ENCODE measurements at places on chromosomes 12 and 14.
A peak's percentile ranks its signal among the peaks of the same experiment; 100 is the strongest.

- DNase-seq = no peak
Observed at GRCh38 chr14:74604911-74605310, 7.1 kb downstream of the LTBP2 start.

- no peak for DNase-seq
Observed at GRCh38 chr12:123041811-123042655, 61.6 kb downstream of the ARL6IP4 start.

DNA sequence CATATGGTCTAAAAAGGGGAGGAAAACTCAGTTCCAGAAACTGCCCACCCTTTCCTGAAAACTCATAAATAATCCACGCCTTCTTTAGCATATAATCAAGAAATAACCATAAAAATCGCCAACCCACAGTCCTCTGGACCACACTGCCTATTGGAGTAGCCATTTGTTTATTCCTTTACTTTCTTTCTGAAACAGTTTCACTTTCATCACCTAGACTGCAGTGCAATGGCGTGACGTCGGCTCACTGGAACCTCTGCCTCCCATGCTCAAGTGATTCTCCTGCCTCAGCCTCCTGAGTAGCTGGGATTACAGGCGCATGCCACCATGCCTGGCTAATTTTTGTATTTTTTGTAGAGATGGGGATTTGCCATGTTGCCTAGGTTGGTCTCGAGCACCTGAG is 44.2 kb downstream of the CLMN start:
- peak; percentile 35 for DNase-seq

DNA sequence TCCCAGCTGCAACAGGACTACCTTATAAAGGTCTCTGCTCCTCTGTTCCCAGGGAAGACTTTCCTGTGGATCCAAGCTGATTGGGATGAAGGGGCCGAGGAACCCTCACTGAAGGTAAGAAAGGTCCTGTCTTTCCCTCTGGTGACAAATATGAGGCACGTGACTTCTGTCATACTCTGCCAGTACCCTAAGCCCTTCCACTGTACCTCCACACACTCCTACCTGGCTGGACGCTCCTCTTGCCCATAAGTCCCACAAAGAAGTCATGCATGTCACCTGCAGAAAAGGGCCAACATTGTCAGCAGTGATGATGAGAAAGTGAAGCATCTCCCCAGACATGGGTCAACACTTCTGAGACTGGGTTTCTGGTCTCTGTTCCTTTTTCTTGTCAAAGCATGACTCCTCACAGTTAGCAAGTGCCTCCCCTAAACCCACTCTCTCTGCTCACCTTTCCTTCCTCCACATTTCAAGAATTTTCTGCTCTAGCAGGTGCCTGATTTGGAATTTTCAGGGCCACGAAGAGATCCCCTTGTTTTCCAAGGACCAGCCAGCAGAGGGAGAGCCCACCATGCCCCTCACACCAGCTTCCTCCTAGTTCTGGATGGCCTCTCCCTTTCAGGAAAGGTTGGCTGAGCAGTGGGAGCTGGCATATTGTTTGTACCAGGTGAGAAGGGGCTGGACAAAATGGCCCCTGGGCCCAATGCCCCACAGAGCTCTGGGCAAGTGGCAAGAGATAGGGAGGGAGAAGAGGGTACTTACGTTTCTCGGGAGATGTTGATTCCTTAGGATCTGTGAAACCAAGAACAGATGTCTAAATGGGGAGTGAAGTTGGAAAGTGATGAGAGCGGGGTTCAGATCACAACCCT is 3.5 kb downstream of the TAC3 start:
- no peak for DNase-seq

DNA sequence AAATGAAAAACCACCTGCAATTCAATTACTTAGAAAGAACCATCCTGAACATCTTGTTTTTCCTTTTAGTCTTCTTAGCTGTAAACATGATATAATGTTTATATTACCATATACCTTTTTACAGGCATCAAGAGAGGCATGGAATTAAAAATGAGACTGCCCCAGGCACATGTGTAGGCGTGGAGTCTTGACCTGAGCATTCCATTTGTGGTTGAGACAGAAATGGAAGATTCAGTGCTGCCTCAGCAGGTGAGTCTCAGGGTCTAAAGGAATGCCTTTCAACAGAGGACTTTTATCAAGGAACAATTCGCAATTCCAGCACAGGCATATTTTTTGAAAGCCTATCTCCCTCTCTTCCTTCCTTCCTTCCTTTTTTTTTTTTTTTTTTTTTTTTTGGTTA is 8.0 kb upstream of the NANOGNB start:
- DNase-seq = no peak

DNA sequence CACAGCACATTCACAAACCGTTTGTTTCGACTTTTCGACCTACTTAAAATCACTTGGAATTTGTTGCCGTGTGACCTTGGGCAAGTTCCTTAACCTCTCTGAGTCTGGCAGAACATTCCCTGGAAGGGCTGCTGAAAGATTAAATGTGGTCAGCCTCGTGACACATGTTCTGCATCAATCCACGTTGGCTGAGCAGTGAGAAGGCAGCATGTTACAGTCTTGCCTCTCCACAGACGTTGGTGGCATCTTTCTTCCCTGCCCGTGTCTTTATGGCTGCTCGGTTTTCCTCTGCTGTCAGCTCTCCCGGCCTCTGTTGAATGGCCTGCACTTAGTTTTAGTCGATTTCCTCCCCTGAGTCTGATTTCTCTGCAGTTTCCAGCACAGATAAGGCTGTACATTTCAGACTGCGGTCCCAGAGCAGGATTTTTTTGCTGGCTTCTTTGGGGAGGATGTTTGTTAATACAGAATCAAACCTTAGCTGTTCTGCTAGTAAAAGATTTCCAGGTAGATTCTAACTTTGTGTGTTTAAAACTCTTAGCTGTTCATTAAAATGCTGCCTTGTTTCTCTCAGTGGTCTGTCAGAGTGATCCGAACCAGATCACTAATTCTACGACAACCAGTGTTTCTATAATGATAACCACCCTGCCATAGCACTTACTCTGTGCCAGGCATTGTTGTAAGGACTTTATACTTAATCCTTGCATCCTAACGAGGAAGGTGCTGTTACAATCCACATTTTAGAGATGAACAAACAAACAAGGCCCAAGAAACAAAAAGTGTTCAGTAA is 217.1 kb downstream of the CHST11 start:
- DNase-seq = no peak

DNA sequence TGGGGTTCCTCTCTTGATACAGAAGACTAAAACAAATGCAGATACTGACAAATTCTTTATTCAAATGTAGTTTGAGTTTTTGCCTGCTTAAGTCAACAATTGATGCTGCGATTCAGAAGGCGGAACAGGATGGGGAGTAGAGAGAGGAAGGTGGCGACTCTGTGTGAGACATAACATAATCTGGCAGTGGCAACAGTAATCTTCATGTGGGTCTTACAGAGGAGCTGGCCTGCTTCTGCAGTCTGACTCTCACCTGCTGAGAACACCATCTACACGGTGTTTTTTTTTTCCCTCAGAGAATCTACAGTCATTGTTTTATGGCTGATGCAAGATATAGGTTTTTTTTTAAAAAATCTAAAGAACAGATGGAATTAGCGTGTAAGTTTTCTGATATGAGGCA is 10.1 kb downstream of the CCDC92 start:
- DNase-seq = no peak

- no peak for DNase-seq
Observed at GRCh38 chr12:22050078-22050477, 4.1 kb downstream of the CMAS start.

DNA sequence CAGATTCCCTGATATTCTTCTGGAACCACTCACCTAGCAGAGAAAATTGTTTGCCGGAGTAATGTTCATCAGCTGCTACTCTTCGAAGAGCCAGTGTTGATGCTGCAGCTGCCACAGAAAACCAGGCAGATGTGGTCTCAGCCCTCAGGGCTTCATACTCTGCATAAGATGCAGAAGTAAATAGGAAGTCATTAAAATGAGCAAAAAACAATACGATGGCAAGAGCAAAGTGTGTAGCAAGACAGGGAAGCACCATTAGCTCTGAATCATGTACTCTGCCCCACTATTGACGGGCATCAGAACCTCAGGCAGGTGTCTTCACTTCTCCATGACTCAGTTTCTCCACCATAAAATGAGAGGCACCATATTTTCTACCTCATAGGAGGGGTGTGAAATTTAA is 991.6 kb upstream of the TMEM132C start:
- DNase-seq = no peak

DNA sequence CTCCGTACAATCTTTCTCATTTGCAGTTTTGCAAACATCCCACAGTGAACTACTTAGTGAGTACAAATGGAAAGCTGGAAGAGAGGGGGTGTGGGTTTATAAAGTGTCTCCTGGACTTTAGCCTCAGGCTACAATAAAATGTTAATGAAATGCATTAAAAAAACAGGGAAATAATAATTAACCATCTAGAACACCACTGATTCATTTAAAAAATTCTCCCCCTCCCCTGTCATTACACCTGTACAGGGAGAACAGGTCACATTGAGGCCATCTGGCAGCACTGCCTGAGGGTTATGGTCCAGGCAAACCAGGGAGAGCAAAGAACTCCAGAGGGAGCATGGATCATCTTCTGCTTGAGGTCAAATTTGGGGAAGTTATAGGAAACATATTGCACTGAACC is 96.3 kb downstream of the TSPAN8 start:
- DNase-seq = no peak

GRCh38 chr14:35495278-35495677 is 38.7 kb upstream of the INSM2 start:
- DNase-seq = no peak

DNA sequence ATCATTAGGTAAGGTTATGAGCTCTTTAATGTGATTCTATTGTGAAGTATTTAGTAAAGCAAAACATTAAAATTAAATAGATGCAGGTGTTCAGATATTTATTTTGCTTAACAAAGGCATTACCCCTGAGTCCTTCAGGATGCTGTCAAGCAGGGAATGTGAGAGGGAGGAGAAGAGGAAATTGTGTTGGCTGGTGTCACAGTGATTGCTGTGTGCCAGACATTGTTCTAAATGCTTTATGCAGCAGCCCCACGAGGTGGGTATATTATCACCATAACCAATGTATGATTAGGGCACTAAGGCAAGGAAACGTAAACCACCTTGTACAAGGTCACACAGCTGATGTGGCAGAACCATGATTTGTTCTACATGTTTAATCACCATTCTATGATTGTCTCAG is 80.1 kb downstream of the STAB2 start:
- no peak for DNase-seq

- DNase-seq = no peak
Observed at GRCh38 chr12:33437598-33437997, 2.0 kb downstream of the SYT10 start.

DNA sequence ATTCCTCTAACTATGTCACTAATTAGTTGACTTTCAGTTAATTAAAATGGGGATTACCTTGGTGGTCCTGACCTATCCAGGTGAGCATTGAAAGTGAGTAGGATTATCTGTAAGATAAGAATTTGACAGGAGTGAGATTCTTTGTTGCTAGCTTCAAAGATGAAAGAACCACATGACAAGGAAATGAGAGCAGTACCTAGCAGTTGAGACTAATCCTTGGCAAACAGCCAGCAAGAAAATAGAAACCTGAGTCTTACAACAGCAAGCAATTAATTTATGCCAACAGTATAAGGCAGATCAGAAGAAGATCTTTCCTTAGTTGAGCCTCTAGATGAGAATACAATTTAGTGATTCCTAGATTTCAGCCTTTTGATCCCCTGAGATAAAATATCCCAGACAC is 1058.4 kb downstream of the LRFN5 start:
- DNase-seq = no peak

DNA sequence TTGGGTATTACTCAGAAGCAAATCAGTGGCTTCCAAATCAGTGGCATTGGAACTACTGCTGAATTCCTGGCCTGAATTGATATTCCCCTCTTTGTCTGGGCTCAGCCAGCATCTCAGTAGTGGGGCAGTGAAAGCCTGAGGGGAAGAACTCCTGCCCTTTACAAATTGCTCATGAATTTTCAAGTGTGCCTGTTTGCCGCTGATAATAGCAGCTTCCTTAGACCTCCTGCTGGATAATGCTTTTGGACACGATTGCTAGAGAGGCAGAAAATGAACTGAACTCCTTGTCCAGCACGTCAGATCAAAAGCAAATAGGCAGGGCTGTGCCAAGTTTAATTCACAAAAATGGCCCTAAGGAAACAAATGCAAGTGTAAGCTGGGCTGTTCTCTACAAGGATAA is 91.3 kb upstream of the GZMB start:
- DNase-seq = no peak

GRCh38 chr14:55070981-55071411 is 19.5 kb downstream of the MAPK1IP1L start:
- no peak for DNase-seq

- no peak for DNase-seq
Observed at GRCh38 chr14:64947710-64948611, 5.4 kb upstream of the GPX2 start.

- no peak for DNase-seq
Observed at GRCh38 chr12:17802657-17803641, 287.0 kb downstream of the RERGL start.

DNA sequence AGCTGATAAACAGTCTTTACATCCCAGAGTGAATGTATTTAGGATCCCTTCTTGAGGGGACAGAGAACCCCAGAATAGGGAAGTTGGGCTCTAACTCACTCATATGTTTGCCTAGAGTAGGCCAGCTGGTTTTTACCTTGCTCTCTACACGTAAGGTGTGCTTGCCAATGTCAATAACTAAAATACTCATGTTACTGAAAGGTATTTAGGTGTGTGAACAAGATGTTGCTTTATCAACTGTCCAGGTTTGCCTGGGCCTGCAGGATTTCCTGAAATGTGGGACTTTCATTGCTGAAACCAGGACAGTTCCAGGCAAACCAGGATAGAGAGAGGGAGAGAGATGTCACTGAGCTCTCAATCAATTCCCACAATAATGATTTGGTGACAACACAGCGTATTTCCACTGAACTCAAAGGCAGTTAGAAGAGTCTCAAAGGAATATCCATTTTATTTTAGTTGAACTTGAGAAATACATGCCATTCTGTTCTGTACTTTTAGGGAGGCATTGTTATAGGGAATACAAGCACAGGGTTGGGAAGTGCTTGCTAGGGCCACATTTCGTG is 171.7 kb downstream of the NRXN3 start:
- no peak for DNase-seq

DNA sequence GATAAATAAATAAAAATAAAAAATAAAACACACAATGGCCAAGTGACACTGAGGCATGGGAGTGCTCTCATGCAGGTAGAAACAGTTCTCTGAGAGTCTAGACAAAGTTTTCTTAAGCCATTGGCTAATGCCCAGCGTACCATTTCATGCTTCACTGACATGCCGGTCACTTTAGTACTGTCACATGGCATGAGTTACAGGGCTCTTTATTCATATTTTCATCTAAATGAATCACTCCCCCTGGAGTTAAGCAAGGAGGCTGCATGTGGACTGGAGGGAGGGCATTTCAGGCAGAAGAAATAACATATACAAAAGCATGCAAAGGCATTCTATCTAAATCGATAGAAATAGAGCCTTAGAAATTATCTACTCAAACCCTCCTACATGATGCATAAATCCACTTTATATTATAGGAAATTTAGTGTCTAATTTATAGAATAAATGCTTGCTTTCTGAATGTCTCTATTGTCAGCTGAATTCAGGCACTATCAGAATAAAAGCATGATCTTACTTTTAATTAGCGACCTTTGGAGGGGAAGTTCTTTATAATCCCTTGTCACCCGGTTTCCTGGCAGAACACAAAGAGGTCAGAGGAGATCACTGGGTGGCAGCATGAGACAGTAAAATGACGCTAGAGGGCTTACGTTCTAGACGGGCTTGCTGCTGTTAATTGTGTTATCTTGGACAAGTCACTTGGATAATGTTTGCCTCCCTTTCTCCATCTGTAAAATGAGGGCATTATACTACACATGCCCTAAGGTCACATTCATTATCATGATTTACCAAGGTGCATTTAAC is 17.5 kb downstream of the DYRK4 start:
- DNase-seq = peak; percentile 72

Data from OCI-M1 (cell line).